ENCODE measurements at places on chromosomes 2 and 18.

GRCh38 chr2:147231607-147232006 lies 613.2 kb upstream of the ACVR2A start:
- DNase-seq: no peak

DNA sequence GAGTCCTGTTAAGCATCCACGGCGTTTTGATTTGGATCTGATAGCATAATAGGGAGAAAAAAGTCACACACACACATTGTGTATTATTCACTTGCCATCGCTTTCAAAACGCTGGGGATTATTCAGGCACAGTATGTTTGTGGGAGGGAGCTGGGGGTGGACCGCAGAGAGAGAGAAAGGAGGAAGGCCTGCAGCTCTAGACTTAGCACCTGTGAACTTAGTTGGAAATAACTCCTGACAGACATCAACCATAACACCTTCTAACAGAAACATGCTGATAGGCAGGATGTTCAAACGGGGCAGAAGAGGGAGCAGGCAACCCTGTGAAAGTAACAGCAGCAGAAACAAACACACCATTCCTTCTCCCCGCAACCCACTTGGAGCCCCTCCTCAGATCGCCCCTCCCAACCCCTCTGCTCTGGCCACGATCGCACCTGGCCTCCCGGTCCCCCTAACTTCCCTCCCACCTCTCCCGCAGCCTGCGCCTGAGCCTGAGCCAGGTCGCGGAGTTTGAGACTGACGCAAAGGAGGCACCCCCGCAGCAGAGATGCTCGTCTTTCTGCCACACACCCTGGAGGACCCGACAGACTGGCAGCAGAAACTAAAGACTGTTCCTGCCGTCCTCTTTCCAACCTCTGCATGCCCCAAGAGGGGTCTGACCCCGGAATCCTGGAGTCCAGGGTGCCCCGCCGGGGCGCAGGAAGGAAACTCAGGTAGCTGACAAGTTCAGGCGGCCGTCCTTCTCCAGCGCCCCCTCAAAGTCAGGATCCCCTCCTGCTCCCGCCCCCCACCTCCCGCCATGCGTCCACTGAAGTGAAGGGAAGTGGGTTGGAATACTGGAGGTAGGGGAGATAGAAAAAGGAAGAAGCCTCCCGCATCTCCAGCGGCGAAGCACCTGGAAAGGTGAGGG lies 738 bp downstream of the CHST9 start:
- no peak for DNase-seq

DNA sequence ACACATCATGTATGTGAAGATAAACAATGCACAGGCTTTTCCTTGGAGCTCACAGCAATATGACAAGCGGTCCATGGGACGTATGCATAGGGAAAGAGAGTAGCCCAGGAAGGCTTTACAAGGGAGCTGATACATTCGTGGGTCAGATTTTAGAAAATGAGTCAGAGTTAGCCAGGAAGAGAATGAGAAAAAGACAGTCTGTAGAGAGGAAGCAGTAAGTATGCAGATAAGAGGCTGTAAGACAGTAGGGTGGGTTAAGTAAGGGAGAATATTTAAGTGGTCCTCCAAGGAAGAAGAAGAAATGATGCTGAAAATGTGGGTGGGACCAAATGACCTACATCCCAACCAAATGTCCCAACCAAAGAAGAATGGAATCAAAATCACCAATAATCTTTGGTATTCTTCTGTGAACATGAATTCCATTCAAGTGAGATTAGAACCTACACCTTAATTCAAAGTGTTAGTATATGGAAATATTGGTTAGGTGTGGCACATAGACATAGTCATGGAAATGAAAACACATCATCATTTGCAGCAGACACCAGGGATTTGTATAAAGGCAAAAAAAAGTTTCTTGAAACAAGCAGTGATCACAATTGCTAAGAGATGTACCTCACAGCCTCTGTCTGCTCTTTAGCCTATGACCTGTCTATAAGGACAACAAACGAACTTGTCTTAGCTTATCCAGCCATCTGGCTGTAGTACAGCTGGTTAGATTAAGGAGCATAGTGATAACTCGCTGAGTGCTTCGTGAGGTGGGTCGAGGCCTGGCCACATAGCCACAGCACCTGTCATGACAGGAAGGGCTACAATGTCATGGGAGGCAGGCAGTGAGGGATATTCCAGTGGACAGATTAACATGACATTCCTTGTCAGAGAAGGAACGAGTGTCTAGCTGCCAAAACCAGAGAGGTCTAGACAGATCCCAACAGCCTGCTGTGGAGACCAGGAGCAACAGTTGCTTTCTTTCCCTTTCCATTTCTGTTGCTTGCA lies 133.6 kb downstream of the ALK start:
- DNase-seq: no peak

DNA sequence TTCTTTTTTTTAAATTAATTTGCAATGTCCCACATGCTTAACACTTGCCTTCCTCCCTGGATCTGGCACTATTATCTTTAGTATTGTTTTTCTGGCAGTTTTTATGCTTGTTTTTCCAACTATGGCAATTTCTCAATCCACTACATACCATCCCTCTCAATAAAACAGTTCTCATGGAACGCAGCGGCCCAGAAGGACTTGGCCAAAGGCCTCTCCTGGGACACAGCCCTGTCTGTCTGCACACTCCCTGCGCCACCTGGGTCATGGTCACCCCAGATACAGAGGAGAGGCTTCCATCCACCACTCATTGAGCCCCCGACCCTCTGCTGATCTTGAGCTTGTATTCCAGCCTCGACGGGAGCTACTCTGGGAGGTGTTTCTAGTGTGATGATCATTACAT lies 91.2 kb downstream of the TWIST2 start:
- DNase-seq: no peak

DNA sequence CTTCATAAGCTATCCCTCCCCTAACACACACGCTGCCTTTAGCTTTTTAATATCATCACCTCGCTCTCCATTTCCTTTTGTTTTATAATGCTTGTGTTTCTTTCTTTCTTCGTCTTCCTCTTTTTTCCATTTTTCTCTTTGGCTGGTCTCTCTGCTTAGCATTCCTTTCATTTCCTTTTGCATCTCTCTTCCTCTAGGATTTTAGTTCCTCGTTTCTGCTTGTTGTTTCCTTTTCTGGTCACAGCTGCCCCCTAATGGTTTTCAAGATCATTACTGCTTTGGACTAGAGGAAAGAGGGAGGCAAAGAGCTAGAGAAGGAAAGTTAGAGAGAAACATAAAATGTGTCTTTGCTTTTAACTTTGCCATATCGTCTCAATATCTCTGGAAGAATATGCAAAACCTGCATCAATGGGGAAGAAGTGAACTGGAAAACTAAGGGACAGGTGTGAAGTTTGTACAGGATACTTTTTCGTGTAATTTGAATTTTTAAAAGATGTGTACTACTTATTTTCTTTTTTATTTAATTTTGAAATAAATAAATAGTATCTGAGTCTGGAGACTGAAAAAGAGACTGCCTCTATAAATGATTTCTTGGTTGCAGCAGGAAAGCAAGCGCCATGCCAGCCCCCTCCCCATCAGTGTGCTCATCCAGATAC lies 6.3 kb upstream of the NRP2 start:
- no peak for DNase-seq

- no peak for DNase-seq
These were observed 595.5 kb upstream of the ID2 start for GRCh38 chr2:8086357-8086756.
